ENCODE measurements at places on chromosomes 3 and 15. TPM values are rescaled to one million over a fixed set of nuclear protein-coding genes. Genes with fewer than 3 reads are reported as not detected.

- DNase-seq = no peak
Measured at GRCh38 chr3:106957029-106957428, 420.2 kb upstream of the CCDC54 start.

- no peak for DNase-seq
Measured at GRCh38 chr3:155598671-155599070, 146.2 kb downstream of the PLCH1 start.

- no peak for DNase-seq
Measured at GRCh38 chr3:15724446-15724845, 73.3 kb downstream of the ANKRD28 start.

TBC1D23 gene
- total RNA-seq = 52.3 TPM

Data from SJCRH30 (cell line).